ENCODE measurements at places on chromosomes 2 and 18.

DNA sequence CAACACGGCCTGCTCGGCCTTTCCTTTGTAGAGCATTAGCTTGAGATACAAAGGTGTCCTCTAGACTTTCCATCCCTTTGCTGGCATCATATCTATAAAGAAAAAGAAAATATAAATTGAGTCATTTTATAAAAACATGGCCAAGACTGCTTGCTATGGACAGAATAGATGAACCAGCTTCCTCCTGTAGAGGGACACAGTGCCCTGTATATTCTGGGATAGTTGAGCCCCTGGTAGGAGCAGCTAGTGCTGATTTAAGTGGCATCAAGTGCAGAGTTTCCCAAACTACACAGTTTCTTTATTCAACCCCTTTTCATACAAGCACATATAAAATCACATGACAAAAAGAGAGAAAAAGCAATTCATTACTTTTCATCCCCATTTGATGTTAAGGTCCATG lies 47.9 kb downstream of the GEMIN6 start:
- DNase-seq = no peak

GRCh38 chr2:224946895-224947294 lies 95.4 kb downstream of the DOCK10 start:
- no peak for DNase-seq

- DNase-seq = no peak
Observed at GRCh38 chr2:154244932-154245331, 373.2 kb downstream of the GALNT13 start.

DNA sequence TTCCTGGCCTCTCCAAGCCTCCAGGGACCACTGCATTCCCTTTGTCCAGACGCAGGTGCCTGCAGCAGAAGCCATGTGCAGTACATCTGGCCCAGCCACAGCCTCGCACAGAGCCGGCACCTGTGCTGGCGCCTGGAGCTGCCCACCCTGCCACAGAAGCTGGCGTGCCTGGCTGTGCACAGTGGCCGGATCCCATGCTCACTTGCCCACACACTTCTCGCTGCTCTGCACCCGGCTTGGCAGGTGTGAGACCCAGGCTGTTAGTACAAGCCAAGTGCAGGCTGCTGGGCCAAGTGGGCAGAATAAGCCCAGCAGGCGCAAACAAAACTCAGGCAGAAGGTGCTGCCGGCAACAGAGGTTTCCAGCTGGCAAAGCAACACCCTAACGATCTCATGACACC lies 124.5 kb upstream of the CCDC150 start:
- no peak for DNase-seq

DNA sequence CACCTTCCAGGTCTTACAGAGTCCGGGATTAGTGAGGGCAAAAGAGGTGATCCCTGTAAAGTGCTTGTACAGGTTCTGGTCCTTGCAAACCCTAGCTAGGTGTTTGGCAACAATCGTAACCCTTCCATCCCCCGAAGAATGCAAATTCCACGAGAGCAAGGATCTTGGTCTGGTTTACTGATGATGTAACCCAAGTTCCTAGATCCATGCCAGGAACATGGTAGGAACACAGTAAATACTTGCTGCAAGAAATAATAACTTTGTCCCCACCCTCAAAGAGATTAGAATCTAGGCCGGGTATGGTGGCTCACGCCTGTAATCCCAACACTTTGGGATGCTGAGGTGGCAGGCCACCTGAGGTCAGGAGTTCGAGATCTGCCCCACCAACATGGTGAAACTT lies 6.8 kb upstream of the NEU2 start:
- DNase-seq = no peak

DNA sequence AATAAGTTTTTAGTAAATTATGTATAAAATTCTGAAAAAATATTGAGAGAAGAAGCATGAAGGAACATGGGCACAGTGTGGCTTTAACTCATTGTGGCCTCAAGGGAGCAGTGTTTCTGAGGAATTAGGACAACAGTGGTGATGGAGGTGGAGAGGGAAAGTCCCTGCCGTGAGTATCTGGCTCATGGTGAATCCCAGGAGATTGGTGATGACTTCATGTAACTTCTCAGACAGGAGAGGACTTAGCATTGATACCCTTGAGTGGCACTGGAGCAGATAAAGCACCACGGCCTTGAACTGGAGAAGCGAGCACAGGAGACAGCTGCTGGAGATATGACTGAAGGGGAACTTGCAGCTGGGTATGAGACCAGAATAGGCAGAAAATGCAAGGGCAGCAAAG lies 35.0 kb upstream of the LRP1B start:
- DNase-seq = no peak

GRCh38 chr18:69795791-69796190 lies 151.9 kb downstream of the CD226 start:
- no peak for DNase-seq

GRCh38 chr18:11104307-11104706 lies 45.1 kb downstream of the PIEZO2 start:
- no peak for DNase-seq

DNA sequence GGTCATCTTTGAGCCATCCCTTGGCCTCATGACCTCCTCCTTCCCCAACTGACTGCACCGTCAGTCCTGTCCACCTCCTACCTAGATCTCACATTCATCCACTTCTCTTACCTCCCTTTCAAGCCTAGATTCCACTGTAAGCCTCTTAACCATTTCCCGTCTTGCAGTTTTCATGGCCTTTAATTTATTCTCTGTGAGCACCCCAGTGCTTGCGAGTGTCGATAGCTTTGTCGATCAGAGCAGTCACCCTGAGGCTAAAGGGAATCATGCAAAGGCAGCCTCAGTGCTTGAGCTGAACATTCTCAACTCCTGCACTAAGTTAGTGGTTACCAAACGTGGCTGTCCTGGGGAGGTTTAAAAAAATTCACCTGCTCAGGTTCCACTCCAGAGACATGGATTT lies 14.7 kb downstream of the ARHGAP25 start:
- DNase-seq = no peak

- no peak for DNase-seq
Observed at GRCh38 chr18:32429402-32429801, 41.3 kb downstream of the GAREM1 start.

- no peak for DNase-seq
Observed at GRCh38 chr2:9092383-9093282, 89.1 kb upstream of the MBOAT2 start.

DNA sequence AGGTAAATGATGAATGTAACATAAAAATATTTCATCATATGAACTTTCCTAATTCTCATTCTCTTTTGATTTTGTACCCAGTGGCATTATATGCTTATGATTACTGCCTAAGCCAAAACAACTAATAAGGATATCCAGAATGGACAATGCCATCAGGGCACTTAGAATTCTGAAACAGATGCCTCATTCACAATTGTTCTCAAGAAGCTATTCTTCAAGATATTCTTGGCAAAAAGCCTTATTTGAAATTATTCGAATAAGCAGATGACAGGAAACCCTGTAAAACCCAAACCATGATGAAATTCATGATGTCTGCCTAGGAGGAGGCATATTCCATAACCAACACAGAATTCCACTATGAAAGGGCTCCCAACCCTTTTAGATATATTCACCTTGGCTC lies 353.2 kb upstream of the TRIB2 start:
- no peak for DNase-seq

DNA sequence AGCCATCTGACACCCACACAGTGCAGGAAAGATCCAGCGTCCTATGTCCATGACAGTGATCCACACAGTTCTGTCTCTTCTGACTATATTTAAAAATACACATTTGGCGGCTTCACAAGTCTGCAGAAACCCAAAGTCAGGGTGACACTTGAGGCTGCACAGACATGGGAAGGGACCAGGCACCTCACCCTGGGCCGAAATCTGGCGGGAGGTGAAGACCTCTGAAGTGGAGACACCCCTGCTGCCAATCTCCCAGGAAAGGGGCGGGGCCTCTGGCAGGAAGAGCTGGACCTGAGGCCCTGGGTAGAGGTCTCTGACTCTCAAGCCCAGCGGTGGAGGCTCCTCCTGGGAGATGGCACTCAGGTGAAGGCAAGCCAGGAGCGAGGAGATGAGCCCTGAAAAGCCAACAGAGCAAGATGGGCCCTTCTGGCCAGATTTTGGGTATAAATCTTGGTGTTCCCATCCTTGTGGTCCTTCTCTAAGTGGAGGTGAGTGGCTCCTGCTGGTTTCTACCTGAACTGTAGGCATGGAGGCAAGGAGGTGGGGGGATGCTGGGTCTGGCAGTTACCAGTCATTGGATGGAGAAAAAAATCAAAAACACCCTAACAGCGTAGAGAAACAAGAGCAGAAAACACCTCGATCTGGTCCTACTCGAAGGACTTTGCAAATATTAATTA lies 248.4 kb downstream of the HDAC4 start:
- DNase-seq = peak; percentile 45

DNA sequence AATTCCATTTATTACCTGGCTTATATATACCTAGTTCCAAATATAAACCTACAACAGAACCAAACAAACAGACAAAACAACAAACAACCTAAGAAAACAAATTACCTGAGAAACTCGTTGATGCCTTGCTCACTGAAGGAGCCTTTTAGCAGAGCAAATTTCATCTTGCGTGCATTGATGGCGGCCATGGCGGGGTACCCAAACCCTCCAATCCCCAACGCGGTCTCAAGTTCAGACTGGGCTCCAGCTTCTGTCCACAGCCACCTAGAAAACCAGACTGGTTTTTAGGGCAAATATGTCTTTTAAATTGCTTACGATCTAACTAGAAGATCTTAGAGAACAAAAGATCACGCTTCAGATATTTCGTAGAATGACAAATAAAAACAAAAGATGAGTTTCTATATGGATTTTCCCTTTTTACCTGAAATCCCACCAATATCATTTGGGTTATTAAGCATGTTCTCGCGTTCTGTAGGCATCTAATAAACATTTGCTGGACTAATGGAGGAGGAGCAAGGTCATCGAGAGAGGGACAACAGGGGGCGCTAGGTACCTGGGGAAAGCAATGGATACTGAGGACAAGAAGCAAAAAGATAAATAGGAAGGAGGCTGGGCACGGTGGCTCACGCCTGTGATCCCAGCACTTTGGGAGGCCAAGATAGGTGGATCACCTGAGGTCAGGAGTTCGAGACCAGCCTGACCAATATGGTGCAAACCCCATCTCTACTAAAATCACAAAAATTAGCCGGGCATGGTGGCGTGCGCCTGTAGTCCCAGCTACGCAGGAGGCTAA lies 25.2 kb downstream of the PDIA6 start:
- DNase-seq = no peak

- DNase-seq = no peak
Observed at GRCh38 chr18:36454848-36455458, 157.4 kb downstream of the FHOD3 start.

DNA sequence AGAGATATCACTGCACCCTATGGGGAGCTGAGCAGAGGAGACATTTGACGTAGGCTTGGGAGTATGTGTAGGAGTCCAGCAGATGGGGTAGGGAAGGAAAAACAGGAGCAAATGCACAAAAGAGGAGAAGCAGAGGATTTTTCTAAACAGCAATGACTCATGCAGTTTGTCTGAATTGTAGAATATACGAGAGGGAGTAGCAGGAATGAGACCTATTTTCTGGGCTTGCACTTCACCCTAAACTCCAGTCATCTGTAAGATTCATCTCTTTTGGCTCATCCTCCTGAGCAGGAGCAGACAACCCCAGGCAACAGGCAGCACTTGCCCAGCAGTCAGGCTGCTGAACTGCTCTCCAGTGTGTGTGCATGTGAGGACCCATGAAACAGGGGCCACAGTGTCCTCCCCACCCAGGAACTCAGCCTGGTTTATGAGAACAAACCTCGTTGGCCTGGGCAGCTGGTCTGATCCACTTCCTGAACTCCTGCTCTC lies 100.2 kb upstream of the CDC42EP3 start:
- DNase-seq = no peak

- DNase-seq = no peak
Observed at GRCh38 chr2:2116657-2117056, 214.4 kb downstream of the MYT1L start.

DNA sequence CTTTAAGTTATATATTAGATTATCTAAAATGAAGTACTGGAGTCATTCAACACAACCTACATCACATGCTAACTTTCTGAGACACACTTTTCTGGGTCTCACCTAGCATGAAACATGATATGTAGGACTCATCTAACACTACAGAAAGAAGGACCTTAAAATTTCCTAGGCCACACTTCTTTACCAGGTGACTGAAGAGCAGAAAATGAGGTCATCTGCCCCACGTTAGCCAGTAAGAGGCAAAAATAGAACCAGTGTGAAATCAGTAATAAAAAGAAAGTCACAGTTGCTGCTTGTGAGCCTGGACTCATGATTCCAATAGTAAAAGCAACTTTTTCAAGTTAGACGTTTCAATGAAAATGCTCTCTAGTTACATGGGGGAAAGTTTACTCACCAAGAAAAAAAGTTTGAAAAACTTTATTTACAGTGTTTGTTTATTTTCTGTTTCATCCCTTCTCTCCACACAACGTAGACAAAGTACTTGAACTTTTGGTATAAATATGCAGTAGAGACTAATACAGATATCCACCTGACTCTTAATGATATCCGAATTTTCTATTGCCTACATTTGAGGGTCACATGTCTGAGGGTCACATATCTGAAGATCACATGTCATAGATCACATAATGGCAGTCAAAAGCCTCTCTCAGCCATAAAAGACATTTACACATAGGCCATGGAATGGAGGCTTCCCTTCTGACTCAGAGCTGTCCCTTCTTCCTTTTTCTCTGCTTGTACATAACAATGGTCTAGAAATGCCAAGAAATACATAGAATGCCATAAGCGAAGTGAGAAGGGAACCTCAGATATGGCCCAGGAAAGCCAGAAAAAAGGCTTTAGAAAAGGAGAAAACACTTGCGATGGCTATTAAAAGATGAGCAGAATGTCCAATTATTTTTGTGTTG lies 362.9 kb downstream of the ZEB2 start:
- DNase-seq = no peak

DNA sequence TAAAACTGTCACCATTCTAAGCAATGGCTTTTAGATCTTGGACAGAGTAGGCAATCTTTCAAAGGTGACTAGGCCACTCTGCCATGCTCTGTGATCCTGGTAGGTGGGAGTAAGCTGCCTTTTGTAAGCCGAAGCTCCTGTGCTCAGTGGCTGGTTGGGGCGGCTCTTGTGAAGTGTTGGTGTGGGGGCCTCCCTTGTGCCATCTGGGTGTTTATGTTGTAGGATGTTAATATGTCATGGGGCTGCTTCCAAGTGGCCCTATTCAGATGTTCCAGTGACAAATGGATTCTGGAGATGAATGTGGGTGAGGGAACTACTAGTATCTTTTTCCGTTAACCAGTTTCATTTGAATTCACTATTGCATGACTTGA lies 116.8 kb upstream of the SPRED2 start:
- DNase-seq = no peak

GRCh38 chr2:159030674-159031380 lies 62.4 kb downstream of the TANC1 start:
- no peak for DNase-seq

GRCh38 chr2:82001614-82002013 lies 1697.1 kb upstream of the LRRTM1 start:
- no peak for DNase-seq

- DNase-seq = no peak
Observed at GRCh38 chr2:152682663-152683062, 34.6 kb downstream of the PRPF40A start.

GRCh38 chr18:48943333-48943732 lies 7.4 kb downstream of the SMAD7 start:
- DNase-seq = no peak

GRCh38 chr2:237407700-237408099 lies 6.3 kb downstream of the COL6A3 start:
- no peak for DNase-seq

- DNase-seq = no peak
Observed at GRCh38 chr18:62781893-62782292, 66.6 kb downstream of the PHLPP1 start.

GRCh38 chr2:230178546-230179485 lies 41.0 kb downstream of the SP110 start:
- DNase-seq = no peak
